Cortex of kidney (tissue), 1 donor: ENCODE measurements at places on chromosomes 7 and 10.

DNA sequence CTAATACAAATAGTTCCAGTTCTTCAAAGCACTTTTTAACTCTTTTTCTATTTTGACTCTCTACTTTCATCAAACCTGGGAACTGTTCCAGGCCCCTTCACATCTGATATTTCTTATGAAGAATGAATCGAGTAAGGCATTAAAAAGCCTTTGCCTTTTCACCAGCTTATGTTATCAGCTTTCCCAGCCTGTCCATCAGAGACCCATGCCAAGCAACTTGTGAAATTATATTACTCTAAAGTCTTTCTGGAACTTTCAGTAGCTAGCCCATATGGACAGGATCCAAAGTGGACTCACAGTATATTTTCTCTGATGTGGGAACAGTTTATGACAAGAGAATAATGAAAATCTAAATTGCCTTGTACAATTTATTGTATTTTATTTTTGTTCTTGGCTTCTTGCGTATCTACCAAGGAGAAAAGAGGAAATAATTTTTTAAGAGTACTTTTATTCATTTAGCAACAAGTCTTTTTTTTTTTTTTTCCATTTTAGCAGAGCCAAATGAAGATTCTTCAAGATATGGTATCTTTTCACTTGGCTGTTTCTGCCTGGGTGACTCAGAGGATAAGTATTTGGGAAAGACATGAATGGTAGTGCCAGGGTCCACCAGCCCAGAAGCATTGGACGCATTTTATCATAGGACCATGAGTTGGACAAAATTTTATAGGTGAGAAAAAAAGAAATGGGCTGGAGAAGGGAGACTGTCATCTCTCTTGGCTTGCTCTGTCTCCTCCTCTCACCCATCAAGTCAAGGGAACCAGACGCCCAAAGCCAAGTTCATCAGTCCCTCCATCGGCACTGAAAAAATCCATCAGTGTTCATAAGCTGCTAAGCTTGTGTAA lies 195.8 kb upstream of the NEBL start:
- DNase-seq, result no peak

GRCh38 chr7:756231-756927 lies 29.3 kb upstream of the PRKAR1B start:
- no peak for DNase-seq

GRCh38 chr10:110305767-110306451 lies 1.2 kb upstream of the SMNDC1 start:
- DNase-seq, result no peak

DNA sequence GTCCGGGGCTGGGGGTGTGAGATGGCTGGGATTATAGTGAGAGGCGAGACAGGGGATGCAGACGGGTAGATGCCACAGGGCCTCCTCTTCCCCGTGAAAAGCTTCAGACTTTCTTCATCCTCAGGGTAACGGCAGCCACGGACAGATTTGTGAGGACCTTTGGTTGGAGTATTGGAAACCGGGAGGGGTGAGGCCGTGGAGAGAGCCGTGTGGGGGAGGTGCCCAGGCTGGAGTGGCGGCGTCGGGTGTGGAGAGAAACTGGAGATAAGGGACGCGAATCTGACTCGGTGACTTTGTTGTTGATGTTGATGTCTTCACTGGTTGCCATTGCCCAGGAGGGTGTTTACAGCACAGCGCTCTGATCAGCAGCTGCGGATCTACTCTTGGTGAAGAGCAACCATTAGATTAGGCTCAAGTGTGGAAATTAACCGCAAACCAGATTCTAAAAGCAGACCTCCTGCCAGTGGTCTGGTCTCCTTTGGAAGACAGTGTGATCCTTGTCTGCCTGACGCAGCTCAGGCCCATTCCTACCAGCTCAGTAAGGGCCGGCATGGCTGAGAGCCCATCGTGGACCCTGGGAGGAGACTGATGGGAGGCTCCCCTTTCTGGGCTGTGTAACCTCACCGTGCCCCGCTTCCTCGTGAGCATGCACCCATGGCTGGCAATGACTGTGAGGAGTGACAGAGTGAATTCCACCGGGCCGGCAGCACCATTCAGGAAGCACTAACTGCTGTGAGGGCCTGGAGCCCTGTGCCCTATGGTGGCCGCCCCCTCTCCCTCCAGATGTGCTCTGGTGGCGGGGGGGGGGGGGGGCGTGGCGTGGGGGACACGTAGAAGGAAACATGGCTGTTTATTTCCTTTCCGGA lies 90.3 kb downstream of the INPP5A start:
- DNase-seq, result no peak

DNA sequence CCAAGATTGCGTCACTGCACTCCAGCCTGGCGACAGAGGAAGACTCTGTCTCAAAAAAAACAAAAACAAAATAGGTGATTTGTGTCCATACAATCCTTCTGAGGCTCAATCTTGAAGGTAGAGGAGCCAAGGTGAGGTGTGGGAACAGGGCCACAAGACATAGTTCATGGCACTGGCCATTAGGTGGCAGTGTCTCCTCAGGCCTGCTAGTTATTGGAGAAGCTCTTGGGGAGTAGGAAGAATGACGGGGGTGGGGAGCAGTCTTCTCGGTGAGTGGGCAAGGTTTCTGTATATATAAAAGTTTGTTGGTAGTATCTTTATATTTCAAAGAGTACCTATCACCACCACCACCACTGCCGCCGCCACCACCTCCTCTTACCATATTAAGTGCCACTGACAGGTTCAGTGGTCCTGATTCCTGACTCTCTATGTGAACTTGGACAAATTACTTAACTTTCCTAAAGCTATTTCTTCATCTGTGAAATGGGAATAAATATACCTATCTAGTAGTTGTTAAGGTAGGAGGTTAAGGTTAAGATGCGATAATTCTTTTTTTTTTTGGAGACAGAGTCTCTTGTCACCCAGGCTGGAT lies 24.0 kb downstream of the CCSER2 start:
- DNase-seq, result no peak

DNA sequence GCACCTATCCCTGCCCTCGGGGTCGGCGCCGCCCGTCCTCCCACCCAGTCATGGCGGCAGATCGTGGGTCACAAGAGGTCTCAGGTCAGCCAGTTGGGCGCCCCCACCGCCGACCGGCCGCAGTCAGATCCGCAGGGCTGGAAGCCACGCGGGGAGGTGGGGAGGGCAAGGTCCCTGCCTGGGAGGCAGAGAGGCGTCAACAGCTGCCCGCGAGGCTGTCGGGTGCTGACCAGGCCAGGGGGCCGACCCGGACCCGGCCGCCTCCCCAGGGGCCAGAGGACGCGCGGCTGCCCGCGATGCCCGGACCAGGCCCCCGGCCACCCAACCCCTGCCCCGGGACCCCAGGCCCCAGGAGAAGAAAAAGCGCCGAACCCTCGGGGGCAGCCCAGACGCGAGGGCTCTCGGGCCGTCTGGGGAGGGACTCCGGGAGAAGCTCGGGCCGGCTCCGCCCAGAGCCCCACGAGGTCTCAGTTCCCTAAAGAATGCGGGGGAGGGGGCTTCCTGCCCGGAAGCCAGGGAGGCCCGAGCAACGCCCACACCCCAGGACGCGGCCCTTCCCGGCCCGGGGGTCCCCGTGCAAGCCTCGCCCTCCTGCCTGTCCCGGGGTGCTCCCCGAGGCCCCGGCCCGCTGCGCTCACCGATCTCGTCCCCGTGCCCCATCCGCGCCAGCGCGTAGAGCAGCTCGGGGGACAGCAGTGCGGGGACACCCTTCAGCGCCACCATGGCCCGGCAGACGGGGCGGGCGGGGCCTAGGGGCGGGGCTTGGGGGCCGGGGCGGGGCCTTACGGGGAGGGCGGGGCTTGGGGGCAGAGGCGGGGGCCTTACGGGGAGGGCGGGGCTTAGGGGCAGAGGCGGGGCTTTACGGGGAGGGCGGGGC lies at the start of gene FUOM:
Gene FUOM (minus strand): TSS at position 735 of the 877 bp plus-strand sequence. CDS start 12 bp downstream, at position 723.
- no peak for DNase-seq

DNA sequence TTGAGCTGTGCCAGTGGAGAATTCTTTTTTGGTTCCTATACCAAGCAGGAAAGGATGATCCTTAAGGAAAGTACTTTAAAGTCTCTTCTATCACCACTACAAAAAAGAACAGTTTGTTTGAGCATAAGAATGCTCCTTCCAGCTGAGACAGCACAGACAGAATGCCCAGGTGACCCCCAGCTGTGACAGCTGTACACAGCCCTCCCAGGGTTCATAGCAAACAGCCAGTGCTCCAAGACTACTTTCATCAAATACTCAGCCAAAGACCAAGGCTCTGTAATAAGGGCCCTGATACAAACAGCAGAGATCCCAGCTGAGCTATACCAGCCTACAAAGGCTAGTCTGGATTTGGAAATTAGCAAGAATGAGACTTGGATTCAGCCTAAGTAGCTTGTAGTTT lies 65.7 kb downstream of the NXPH1 start:
- no peak for DNase-seq

GRCh38 chr7:19920705-19921104 lies 147.3 kb upstream of the TMEM196 start:
- DNase-seq, result no peak

DNA sequence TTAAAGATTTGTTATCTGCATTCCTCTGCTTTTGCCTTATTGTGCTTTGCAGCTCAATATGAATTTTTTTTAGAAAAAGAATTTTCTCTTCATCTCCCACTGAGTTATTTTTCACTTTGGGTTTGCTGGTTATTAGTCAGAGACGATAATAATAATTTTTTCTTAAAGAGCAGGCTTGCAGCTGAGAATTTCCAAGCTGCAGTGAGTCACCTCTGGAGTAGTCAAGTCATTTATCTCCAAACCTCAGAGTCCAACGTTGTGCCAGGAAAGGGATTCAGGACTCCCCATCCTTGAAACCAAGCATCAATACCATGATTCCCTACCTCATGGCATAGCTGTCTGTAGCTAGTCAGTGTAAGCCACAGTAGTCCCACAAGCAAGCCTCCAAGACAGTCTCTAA lies 15.2 kb upstream of the EGR2 start:
- no peak for DNase-seq
